ENCODE measurements at places on chromosomes 5 and 9.

- DNase-seq = no peak
These were observed 176.0 kb downstream of the TRIO start for GRCh38 chr5:14319102-14319501.

DNA sequence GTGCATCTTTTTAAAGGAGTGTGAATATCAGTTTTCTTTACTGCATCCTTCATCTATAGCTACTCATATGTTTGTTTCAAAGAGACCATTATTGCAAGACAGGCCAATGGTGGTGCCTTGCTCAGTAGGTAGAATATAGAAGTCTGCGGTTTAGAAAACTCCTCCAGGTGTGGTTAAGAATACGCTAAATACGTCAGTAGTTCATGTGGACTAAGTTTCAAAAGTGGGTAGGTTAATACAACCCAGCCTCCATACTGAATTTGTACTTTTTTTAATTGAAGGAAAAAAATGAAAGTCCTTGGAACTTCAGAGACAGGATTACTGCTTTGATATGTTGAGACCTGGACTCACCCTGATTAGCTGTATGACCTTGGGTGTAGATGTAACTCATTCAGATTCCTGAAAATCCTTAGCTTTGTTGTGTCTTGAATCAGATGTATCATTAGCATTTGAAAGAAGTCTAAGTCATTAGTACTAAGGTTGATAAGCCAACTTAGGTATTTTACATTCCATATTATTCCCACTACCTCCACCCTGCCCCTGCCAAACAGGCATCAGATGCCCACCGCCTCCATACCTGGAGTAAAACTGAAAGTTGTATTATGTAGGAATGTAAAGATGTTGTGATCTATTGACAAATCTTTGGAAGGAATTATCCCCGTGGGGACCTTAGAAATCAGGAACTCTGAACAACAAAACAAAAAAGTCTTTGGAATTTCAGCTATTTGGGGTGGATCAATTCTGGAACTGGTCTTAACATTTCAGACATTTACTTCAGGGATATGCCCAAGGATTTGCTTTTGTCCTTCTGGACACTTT is 6.1 kb downstream of the BASP1 start:
- no peak for DNase-seq

- DNase-seq = no peak
These were observed 5.6 kb downstream of the PRDM12 start for GRCh38 chr9:130669965-130670364.

- DNase-seq = no peak
These were observed 165.0 kb downstream of the FBXL7 start for GRCh38 chr5:15664961-15665360.

GRCh38 chr5:130126746-130127145 is 222.5 kb downstream of the CHSY3 start:
- no peak for DNase-seq

- DNase-seq = no peak
These were observed 379.5 kb upstream of the KLF4 start for GRCh38 chr9:107869111-107869510.
